ENCODE measurements at places on chromosomes 1 and 21.

DNA sequence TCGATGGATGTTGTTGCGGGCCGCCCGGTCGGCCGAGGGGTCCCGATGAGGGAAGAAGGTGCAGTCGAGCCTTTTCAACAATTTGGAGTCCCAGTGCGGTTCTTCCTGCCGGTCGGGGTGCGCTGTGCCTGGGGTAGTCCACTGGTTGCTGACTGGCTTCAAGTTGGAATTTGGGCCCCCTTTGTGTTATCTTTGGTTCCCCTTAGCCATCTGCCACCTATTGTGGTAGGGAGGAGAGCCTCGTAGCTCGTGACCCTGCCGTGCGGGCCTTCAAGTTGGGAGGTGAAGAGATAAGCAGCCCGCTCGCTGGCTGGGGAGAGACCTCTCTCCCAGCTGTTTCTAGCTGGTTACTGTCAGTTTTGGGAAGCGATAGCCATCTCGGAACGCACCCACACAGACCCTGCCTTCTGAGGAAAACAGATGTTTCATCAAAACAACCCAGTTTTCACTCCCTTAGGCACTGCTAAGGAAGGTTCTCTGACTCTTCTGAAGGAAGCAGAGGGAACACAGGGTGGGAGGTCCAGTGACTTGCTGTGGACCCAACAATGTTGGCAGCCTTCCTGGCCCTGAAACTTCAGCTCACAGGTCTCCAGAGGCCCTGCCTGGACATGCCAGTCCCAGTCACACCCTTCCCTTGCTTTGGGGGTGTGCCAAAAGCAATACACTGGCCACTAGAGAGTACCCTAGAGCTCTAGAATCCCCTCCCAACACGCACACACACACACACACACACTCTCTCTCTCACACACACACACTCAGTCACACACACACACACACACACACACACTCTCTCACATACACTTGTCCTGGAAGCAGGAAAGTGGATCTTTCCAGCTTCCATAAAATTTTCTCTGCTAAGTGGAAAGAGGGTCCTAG is 1.0 kb downstream of the BTG2 start:
- DNase-seq, result peak; percentile 83

- DNase-seq, result peak; percentile 25
Observed at GRCh38 chr1:97050506-97050905, 328.9 kb downstream of the PTBP2 start.

GRCh38 chr21:34348890-34349519 is 14.8 kb upstream of the KCNE2 start:
- no peak for DNase-seq

- DNase-seq, result no peak
Observed at GRCh38 chr1:231407547-231408396, 14.3 kb downstream of the EGLN1 start.

- no peak for DNase-seq
Observed at GRCh38 chr1:65371544-65371943, 48.9 kb upstream of the LEPR start.

GRCh38 chr1:179888071-179888470 is 6.0 kb downstream of the TOR1AIP1 start:
- DNase-seq, result no peak

DNA sequence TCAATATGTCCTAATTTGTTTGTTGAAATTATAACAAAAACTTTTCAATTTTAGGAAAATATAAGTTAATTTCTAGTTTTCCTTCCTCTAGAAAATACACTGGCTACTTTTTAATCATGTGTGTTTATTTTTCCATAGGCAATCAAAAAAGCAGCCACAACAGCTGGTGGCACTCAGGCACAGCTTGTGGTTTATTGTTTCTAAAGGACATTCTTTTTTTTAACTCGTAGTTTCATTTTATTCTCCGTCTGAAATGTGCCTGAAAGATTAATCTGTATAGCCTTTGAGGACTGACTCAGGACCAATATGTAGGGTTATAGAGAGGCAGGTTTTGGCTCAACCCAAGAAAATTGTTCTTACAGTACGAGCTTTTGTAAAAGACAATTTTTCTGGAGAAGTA is 20.7 kb upstream of the STX12 start:
- DNase-seq, result no peak

DNA sequence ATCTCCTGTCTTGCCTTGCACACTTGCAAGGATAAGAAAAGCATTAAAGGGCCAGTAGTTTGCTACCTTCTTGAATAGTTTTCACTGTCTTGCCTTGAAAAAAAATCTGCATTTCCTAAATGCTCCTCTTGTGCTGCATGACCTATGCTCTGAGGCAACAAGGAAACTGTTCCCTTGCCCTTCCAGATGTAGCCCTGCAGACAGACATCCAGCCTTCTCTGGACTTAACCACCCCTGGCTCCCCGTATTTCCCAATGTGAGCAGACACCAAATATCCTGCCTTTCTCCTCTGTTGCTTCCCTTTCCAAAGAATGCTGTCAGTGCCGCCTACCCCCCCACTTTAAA is 177.6 kb downstream of the GABPA start:
- no peak for DNase-seq

DNA sequence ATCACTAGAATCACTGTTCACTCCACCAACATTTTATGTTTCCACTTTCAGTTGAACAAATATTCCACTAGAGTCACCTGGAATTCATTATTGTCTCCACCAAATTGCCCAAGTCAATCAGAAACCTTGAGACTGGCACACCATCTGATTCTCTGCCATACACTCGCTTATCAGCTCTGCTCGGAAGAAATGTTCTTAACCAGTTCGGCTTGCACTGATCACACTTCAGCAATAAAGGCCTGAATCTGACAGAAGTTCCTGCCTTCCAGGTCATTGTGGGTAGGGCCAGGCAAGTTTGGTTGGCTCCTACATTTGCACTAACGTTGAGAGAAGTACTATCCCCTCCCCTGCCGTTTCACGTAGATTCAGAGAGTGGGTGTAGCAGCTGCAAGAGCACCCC is 10.0 kb downstream of the TPM3 start:
- no peak for DNase-seq

DNA sequence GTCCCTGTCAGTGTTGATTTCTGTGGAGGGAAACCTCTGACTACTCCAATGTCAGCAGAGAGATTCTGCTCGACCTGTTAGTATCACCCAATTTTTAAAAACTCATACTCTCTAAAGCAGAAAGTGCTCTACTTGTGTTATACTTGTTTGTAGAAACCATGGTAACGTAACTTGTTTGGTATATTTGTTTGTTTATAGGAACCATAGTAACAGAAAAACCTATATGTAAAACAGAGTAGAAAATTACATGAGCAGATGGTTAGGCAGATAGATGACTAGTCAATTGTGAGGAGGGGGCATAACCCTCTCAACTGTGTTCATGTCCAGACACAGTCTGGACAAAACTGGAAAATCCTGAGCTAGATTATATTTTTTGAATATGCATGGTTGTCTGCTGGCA is 6.7 kb downstream of the TRIM45 start:
- no peak for DNase-seq

DNA sequence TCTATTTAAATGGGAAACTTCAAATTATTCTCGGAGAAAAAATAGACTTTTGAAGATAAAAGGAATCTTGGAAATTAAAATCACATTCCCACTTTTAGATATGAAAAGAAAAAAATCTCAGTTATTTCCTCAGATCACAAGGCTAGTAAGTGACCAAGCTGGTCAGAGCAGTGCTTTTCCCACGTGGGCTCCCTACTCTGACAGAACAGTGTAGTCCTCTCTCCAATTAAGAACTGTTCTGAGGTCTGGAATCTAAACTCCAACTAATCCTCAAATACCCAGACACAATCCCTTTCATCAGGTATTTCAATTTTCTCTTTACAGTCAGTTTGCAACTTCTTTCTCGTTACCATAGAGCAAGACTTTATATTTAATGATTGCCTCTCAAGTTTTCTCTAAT is 50.6 kb downstream of the RGS21 start:
- DNase-seq, result peak; percentile 85

GRCh38 chr1:18954270-18955071 is 2.0 kb downstream of the IFFO2 start:
- DNase-seq, result no peak

- DNase-seq, result no peak
Observed at GRCh38 chr1:93219443-93219842, 38.9 kb downstream of the CCDC18 start.

GRCh38 chr1:45012639-45013278 is 705 bp downstream of the UROD start:
- no peak for DNase-seq

- DNase-seq, result no peak
Observed at GRCh38 chr1:206946261-206946660, at the start of gene PIGR. PIGR (minus strand) TSS chr1:206946466; CDS start chr1:206940531, 5,935 bp downstream.

GRCh38 chr1:40986328-40986783 is 6.9 kb downstream of the CTPS1 start:
- no peak for DNase-seq

- DNase-seq, result no peak
Observed at GRCh38 chr21:35428937-35429336, 379.8 kb upstream of the RUNX1 start.

DNA sequence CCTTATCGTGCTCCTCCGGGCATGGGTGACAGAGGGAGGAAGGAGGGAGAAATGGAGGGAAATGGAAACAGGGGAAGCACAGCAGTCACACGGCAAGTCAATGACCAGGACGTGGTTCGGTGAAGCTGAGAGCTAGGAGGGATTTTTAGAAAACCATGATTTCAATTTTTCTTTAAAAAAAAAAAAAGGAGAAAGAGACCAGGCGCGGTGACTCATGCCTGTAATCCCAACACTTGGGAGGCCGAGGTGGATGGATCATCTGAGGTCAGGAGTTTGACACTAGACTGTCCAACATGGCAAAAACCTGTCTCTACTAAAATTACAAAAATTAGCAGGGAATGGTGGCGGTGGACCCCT is 776 bp upstream of the TNFRSF9 start:
- DNase-seq, result no peak

- no peak for DNase-seq
Observed at GRCh38 chr1:38489844-38490270, 369.7 kb downstream of the RRAGC start.

DNA sequence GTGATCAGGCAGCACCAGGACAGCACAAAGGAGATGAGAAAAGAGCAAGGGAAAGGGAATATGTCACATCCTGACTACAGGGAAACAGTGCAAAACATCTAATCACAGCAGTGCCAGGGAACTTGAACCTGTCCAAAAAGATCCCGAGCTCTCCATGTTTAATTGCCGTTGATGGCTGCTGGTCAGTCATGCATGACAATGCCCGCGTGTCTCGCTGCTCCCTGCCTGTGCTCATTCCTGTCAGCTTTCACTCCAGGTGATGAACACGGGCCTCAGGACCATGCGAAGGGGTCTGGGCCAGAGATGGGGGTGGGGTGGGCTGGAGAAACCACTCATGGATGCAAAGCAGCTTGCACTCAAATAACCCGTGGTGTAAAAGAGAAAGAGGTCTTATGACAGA is 287.0 kb downstream of the GPATCH2 start:
- peak; percentile 22 for DNase-seq

- no peak for DNase-seq
Observed at GRCh38 chr1:232130815-232131480, 499.0 kb downstream of the SIPA1L2 start.

DNA sequence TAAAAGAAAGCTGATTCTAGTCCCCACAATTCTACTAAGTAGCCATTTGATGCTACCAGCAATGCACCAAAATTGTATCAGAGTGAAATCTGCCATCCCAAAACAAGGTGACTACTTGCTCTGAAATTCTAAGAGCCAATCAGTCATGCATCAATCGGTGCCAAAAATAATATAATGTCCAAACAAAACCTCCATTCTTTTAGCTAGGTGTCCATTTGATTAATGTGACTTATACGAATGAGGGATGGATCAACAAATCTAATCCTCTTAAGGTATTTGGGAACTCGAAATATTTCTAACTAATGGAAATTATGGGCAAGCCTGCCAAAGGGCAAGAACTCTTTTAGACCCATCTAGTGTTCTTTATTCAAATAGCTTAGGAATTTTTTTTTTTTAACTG is 66.4 kb upstream of the NEK2 start:
- peak; percentile 85 for DNase-seq

DNA sequence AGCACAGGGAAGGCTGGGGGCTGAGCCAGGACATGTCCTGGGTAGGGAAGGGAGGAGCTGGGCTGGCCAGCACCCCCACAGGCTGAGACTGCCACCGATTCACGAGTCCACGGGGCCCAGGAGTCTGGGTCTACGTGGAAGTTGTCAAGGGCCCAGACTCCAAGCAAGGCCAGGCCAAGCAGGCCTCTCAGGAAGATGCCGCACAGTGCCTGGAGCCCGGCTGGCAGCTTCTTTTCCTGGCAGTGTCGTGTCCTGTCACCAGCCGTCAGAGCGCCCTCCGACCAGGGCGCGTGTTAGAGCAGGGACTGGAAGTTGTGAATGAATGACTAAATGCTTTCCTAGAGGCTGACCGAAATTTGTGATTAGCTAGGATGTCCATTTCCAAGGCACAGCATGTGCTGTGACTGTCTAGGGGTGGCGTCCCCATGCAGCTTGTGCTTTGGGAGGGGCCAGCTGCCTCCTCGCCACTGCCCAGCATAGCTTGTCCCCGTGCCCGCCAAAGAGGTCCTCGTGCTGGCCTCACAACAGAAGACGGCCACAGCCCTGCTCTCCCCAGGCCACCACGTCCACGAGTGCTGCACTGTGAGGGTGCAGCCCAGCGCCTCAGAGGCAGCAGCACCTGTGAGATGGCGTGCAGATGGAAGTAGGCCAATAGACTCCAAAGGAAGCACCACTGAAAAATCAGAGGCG is 147.4 kb upstream of the COL6A1 start:
- DNase-seq, result no peak

- DNase-seq, result no peak
Observed at GRCh38 chr1:55233145-55233777, 18.1 kb upstream of the USP24 start.

GRCh38 chr1:182147951-182148350 is 86.4 kb upstream of the ZNF648 start:
- no peak for DNase-seq

DNA sequence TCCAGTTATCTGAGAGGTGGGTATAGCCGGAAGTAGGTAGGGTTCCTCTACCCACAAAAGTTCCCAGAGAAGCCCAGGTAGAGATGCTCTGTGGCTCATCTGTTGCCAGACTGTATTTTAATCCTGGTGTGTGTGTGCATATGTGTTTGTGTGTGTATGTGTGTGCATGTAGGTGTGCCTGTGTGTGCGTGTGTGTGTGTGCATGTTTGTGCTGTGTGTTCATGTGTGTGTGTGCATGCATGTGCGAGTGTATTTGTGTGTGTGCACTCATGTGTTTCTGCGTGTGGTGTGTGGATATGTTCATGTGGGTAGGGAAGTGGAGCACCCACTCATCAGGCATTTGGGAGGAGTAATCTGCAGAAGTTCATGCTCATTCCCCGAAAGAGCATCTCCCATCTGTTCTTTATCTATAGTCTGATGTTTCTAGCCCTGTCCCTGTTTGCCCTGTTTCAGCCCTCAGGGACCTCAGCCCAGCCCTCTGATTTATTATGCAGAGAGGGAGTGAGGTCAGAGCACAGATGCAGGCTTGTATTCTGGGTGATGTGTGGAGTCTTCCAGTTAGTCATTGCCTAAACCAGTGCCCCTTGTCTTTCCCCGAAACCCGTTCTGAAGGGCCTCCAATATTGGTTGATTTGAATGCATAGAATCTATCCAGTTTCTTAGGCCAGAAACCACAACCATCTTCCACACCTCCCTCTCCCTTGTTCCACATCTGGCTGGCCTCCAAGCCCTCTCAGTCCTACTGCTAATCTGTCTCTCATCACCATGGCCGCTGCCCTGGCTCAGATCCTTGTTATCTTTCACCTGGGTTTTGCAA is 69.1 kb downstream of the DISC1 start:
- no peak for DNase-seq

Data from retinal pigment epithelial cell (primary cell).